Cerebellar nuclear complex (tissue), 1 donor: ENCODE measurements at places on chromosomes 7 and 10.

DNA sequence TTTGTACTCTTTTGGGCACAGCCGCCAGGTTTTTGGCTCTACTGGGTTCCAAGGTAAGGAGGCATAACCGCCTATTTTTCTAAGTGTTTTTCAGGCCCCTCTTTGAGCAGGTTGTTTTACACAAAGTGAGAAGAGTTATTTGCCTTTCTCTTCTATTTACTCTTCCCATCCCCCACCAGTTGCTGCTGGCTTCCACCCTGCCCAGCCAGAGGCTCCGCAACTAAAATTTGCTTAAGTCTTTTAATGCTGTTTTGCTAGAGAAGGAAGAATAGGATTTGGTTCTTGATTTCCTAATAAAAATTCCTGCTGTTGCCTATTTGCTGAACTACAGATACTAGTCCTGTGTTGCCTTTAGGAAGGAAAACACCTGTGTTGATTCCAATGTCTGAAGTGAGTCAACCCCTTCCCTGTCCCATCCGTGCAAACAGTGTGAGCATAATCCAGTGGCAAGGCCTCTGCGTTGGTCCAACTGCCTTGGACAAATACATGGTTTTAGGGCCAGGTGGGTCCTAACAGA lies 1.9 kb downstream of the PLA2G12B start:
- no peak for DNase-seq

DNA sequence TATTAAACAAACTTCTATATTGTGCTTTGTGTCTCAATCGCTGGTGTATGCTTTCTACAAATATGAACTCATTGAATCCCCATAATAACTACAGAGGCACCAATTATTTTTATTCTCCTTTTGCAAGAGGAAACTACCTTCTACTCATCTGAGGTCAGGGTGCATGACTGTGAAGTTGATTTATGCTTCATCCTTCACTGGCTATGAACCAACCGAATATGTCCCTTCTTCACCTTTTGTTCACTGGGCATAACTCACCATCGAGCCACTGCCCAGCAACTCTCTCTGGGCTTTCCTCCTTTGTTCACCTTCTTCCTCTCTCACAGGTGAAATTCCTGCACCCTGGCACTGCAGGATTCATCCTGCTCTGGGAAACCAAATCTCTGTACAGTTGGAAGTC lies 61.3 kb upstream of the PFKP start:
- DNase-seq = no peak

- no peak for DNase-seq
These were observed 49.7 kb downstream of the GTF2I start for GRCh38 chr7:74707238-74707637.

DNA sequence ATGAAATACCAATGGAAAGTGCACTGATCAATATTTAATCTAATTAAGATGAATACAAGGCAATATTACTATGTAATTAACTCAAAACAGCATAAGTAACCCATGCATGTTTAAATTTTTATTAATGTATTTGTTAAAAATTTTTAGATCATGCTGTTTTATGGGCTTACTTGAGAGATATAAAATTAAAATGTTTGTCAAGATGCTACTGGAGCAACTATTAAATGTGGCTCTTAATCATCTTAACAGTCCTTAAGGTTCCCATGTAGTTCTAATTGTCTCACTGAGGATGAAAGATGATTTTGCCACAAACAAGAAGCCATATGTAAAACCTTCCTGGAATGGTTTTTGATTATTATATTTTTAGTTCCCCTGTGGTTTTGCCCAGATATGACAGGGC lies 897.1 kb downstream of the KCNMA1 start:
- no peak for DNase-seq

GRCh38 chr10:114048472-114048871 lies 4.8 kb downstream of the ADRB1 start:
- no peak for DNase-seq

DNA sequence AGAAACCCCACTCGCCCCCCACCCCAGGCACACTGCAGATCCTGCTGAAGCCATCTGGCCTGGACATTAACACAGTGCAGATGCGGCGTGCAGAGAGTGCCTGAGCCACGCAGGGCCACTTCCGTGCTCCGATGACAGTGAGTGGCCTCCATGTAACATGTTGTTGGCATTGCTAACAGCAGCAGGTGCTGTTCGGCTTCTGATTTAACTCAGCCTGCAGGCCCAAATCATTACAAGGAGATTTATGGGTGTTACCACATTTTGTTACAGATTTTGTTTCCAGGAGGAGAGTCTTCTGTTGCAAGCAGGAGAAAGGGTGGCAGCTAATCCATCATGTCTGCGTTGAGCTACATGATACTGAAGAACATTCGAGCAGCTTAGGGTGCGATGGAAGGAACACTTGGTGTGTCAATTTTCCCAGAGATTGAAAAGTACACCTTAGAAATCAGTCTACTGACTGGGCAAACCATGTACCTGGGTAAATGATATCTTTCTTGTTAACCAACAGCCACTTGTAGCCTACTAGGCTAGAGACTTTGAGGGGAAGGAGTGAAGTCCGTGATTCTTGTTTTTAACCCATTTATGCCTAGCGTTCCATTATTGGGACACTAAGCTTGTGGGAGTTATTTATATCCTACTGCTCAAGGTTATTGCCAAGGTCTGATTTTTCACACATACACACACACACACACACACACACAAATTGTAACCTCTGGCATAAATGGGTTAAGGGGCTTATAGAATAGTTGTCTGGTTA lies 90.0 kb downstream of the JCAD start:
- no peak for DNase-seq

DNA sequence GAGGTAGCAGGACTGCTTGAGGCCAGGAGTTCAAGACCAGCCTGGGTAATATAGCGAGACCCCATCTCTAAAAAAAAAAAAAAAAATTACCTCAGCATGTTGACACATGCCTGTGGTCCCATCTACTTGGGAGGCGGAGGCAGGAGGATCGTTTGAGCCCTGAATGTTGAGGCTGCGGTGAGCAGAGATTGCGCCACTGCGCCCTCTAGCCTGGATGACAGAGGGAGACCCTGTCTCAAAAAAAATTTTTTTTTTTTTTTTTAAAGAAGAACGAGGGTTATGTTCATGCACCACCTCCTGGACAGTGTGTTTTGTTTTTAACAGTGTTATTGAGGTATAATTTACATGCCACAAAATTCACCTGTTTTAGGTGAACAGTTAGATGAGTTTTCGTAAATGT lies 51.1 kb upstream of the SEPHS1 start:
- DNase-seq = no peak

- DNase-seq = no peak
These were observed 86.2 kb upstream of the CACUL1 start for GRCh38 chr10:118840776-118841468.

DNA sequence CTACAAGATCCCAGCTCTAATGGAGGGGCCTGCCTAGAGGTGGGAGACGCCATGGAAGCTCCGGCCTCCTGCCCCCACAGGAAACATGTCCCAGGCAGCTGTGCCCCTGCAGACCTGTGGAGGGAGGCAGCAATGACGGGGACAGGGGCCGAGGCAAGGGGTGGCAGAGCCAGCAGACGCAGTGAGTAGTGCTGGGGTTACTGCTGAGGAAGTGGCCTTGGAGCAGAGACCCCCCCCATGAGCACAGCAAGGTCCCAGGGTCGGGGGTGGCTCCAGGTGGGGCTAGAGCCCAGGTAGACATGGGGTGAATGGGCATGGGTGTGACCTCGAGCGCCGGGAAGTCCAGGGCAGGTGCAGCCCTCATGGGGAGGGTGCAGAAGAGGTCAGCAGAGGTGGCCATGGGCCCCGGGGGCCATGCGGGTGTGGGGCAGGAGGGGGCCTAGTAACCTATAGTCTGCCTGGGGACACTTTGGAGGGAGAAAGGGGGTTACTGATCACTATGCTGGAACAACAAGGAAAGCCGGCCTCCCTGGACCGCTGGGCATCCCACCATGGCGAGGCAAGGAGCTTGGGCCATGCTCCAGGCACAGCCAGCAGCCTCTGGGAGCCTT lies 45.5 kb downstream of the JAKMIP3 start:
- DNase-seq = no peak

DNA sequence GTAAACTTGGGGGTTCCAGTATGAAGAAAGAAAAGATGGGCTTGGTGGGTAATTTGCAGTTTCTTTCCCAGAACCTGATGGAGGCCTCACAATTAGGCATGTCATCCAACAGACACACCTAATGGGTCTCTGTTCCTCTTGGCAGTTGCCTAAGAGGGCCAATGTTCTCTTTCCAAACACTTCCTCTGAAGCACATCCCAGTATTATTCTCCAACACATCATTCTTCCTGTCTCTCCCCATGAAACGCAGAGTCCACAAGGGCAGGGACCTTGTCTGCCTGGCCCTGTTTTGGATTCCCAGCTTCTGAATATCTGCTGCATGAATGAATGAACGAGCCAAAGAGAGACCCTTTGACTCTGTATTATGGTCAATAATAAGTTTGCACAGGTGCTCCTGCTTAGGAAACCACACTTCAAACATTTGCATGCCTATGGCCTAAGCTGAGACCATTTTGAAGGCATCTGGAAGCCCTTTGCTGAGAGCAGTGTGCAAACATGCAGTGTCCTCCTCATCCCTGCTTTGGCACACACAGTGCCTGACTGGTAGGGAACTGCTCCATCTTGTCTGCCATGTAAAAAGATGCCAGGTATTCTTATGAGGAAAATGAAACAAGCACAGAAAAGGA lies 100.9 kb upstream of the CHST15 start:
- no peak for DNase-seq

DNA sequence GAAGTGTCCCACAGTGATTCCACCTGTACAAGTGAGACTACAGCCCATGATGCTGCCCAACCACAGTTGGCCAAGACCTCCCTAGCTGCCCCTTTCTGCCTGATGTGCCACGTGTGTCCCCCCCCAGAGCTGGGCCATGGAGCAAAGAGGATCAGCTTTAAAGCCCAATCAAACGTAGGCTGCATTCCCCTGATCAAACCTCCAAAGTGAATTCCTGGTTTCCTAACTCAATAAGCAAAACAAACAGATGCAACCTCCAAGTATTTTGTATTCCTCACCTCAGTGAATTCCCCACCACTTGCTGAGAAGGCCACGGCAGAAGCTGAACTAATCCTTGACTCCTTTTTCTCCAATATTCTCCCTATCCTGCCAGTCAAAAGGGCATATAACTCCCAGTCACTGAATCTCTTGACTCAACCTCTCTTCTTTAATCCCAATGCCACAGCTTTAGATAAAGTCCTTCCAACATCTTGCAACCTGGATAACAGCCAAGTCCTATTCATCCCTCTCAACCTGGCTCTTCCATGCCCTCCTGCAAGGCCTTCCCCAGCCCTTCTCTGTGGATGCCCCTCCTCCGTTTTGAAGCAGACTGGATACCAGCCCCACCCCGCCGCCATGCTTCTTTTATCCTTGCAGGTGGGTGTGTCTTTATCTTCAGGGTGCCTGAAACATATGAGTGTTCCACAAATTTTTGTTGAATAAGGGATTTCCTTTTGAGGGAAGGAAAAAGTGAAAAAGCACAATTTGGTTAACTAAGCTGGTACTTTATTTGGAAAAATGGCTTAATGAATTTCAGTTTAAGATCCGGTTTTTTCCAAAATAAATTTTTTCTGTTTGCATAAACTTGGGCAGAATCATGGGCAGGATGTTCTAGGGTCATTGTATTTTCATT lies 285.2 kb upstream of the MKLN1 start:
- DNase-seq = no peak

DNA sequence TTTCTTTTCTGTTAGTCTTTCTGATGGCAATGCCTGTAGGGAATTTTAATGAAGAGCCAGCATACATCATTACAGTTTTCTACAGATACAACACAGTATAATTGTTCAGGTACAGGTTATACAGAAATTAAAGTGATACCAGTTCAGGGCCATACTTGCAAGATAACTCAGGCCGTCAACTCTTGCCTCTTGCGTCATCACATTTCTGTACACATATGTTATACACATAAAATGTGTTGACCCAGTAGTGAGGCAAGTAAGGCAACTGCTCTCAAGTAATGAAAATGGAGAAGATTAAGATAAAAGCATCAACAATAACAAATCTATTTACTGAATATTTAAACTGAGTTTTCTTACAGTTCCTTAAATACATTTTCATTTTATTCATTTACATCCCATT lies 317.8 kb downstream of the HPSE2 start:
- DNase-seq = no peak

DNA sequence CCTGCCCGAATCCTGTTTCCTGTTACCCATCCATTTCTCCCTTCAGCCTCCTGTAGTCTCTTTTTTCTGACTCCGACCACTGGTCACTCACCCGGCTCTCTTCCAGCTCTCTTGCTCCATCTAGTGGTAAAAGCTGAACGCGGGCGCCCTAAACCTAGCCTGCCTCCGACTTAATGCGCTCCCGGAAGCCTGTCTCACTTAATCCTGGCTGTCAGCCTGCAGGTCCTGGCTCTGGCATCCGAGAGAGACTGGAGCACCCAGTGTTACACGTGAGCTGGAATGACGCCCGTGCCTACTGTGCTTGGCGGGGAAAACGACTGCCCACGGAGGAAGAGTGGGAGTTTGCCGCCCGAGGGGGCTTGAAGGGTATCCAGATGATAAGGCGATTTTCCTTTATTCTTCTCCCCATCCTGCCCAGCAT lies 10.3 kb downstream of the SUMF2 start:
- no peak for DNase-seq

DNA sequence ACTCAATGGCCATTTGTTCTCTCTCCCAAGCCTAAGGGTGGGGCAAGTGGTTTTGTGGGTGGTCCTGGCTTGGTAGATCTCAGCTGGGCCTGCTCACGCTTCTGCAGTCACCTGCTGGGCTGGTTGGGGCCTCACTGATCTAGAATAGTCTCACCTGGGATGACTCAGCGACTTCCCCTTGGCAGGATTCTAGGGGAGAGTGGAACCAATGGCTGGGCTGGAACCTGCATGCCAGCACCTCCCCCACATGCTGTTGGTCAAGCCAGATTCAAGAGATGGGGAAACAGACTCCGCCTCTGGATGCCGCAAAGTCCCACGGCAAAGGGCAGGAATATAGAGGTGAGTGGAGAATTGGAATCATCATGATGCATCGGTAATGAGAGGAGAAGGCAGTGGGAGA lies 292.9 kb upstream of the NPVF start:
- DNase-seq = no peak

- DNase-seq = no peak
These were observed 65.8 kb downstream of the STK17A start for GRCh38 chr7:43648473-43649406.

- DNase-seq = no peak
These were observed 30.0 kb downstream of the DUSP5 start for GRCh38 chr10:110527731-110528171.

- DNase-seq = no peak
These were observed 1.1 kb downstream of the SNX13 start for GRCh38 chr7:17939211-17939605.

GRCh38 chr7:20895563-20895962 lies 108.9 kb upstream of the SP8 start:
- DNase-seq = no peak

DNA sequence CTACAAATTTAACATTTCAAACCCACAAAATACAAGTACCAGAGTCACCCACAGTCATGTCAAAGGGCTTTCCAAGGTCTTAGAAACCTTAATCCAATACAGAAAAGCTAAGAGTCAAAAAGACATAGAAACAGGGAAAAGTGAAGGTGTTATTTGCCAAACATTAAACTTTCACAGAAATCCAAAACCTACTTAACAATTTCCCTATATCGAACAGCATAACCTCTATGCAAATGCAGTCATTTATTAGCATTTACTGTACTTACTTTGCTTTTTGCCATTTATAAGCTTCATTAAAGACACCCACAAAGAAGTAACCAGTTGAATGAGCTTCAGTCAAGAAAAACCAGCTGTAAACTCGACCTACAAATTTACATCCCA lies 1.6 kb downstream of the PANK1 start:
- DNase-seq = no peak
